ENCODE measurements at places on chromosomes 7 and 10. TPM values are rescaled to one million over a fixed set of nuclear protein-coding genes. Genes with fewer than 3 reads are reported as not detected.
A peak's percentile ranks its signal among the peaks of the same experiment; 100 is the strongest.

Gene TWIST1
- not detected for total RNA-seq

- DNase-seq, result peak; percentile 83
These were observed 49.8 kb downstream of the PAXIP1 start for GRCh38 chr7:154953006-154953684.

GRCh38 chr10:130423455-130424305 lies 287.5 kb downstream of the GLRX3 start:
- DNase-seq, result no peak

- no peak for DNase-seq
These were observed 153.2 kb downstream of the NRBF2 start for GRCh38 chr10:63286340-63286739.

- DNase-seq, result no peak
These were observed 10.7 kb downstream of the BRAT1 start for GRCh38 chr7:2544541-2545188.

- no peak for DNase-seq
These were observed 181.3 kb downstream of the RPS24 start for GRCh38 chr10:78214955-78215354.

DNA sequence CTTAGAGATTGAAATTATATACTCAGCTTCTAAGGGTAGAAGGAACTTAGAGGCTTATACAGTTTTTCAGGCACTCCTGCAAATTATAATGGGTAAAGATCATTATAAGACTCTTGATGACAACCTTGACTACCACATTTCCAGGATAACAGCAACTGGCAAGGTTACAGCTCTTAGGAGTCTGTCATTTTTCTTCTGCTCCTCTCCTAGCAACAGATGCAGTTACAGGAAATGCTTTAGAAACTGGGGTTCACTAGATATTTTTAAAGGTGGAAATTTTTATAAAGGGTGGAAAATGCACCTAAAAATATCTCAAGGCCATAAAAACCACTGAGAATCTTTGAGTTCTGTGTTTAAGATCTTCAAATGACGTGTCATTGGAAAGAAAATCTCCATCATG lies 185.8 kb downstream of the RELN start:
- DNase-seq, result no peak

DNA sequence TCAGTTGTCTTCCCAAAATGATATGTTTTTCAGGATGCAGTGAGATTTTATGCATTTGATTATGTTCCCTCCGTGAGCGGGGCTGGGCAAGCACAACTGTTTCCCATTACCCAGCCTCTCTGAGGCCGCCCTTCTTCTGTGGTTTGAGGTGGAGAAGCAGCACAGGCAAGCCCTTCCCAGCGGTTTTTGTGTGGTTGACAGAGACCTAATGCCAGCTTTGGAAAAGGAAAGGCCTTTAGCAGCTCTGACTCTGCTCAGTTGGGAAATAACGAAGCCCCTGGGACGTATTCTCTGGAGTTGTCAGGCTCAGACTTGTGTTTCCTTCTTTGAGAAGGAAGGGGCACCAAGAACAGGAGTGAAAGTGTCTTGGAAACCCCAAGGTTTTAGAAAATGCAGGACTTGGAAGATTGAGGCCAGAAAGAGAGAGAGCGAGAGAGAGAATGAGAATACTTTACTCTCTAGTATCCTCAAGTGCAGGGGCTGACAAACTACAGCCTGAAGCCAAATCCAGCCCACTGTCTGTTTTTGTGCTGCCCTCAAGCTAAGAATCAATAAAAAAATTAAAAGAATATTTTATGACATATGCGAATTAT lies 20.6 kb upstream of the PDCD4 start:
- DNase-seq, result peak; percentile 57

GRCh38 chr7:11727864-11728263 lies 104.1 kb downstream of the THSD7A start:
- DNase-seq, result no peak

Measured in natural killer cell (primary cell).